ENCODE measurements at places on chromosomes 2 and 18. TPM values are rescaled to one million over a fixed set of nuclear protein-coding genes. Genes with fewer than 3 reads are reported as not detected.

GRCh38 chr2:202542142-202542541 is 92.6 kb upstream of the FAM117B start:
- no peak for DNase-seq

DNA sequence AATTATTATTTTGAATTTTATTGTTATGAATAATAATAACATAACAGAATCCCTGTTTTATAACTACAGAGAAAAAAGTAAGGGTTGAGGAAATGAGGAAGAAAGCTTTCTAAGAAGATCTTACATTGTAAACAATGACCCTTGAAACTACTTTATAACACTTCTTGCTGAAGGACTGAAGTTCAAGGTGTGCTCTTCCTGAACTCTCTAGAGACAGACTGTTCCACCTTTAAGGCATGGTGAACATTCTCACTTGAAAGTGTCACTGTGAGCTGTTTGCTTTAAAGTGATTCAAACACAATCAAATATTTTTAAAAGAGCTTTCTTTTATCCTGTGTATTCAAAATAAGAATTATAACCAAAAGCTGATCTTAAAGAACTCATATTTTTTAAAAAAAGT is 131.5 kb downstream of the DNAH7 start:
- no peak for DNase-seq

DNA sequence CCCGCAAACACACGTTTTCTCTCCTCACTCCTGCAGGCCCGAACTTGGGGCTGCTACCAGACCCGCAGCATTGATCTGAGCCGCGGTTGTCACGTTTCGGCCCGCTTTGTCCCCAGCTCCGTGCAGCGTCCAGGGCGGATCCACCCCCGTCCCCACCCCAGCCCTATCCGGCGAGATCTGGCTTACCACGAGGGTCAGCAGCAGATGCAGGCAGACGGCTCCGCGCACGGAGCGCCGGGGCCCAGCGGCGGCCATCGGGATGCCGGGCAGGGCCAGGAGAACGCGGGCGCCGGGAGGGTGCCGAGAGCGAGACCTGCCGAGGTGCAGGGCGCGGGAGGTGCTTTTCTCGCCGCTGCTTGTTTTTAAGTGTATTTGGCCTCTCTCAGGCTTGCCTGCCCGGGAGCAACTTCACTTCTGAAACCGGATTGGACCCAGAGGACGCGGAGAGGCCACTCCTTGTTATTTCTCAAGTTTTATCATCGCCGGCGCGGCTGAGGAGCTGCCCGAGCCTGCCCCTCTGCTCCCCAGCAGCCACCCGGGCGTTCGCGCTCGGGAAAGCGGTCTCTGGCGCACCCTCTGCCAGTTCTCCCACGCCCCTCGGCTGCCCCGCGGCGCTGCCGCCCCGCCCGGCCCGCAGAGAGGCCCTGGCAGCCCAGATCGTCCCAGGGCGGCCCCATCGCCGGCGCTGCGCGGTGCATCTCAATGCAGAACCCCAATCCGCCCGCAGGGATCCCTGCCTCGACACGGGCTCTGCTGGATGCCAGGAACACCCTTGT is at the start of gene DSC3:
TSS of gene DSC3 (minus strand) at position 337 of the 776 bp plus-strand sequence. CDS start at position 255, 82 bp downstream.
- DNase-seq = peak; percentile 38

DNA sequence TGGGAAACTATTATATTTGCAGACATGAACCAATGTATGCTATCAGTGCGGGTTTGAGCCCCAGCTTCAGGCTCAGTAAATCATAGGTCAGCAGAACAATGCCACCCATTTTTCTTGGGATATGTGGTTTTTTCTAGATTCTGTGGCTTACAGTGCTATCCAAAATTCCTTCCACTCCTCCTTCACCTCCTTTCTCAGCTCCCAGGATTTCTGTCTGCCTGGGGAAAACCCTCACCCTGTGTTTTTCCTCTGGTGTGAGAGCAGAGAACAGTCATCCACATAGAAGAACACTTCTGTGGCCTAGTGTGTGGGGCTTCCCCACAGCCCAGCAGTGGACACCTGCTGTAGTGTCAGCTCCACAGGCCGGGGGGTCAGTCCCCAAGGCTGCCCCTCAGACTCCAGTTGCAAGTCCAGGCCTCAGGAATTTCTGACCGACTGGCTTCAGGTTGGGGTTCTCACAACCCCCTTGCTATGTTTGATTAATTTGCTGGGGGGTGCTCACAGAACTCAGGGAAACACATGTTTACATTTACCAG is 238.2 kb downstream of the LDLRAD4 start:
- no peak for DNase-seq

GRCh38 chr18:8912348-8913326 is 189.9 kb upstream of the NDUFV2 start:
- no peak for DNase-seq

GRCh38 chr2:18117592-18117991 is 239.1 kb downstream of the KCNS3 start:
- DNase-seq = peak; percentile 38

DNA sequence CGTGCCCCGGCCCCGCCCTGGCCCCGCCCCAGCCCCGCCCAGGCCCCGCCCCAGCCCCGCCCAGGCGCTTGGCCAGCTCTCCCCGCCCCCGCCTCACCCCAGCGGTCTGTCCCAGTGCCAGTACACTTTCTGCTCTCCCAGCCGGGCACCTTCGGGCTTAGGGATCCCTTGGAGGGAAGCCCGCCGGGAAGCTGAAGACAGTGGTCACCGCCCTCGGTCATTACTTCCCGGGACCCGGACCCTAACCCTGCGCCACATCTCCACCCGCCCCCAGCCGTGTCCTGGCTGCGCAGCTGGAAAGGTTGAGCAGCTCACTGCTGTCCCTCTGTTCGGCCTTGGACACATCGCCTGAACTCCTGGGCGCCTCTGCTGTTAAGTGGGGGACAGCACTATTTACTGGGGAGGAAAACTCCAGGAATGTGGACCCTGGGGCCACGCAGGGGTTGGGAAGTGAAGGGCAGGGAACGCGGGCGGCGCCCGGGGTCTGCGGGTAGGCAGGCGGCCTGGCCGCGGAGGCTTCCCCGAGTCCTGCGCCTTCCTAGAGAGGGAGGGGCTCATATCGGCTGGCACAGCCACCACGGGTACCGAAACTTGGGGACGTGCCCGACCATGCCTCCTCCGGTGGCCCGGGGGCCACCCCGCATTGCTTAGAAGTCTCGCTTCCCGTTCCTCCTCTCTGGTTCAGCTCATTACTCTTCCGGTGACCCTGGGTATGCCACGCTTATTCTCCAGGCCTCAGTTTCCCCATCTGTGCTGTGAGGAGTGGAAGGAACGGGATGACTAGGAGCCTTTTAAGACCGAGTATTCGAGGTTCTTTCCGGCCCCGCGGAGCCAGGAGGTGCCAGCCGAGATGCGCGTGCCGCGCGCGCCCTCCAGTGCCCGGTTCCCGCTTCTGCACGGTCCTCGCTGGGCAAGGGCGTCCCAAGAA is 121.0 kb downstream of the GYPC start:
- DNase-seq = peak; percentile 79

GRCh38 chr18:73613706-73614340 is 533.8 kb downstream of the FBXO15 start:
- DNase-seq = no peak

GRCh38 chr2:128665113-128665512 is 346.4 kb upstream of the HS6ST1 start:
- no peak for DNase-seq

GRCh38 chr2:105571445-105571987 is 172.7 kb upstream of the FHL2 start:
- DNase-seq = no peak

GRCh38 chr2:529424-529823 is 147.8 kb downstream of the TMEM18 start:
- no peak for DNase-seq

DNA sequence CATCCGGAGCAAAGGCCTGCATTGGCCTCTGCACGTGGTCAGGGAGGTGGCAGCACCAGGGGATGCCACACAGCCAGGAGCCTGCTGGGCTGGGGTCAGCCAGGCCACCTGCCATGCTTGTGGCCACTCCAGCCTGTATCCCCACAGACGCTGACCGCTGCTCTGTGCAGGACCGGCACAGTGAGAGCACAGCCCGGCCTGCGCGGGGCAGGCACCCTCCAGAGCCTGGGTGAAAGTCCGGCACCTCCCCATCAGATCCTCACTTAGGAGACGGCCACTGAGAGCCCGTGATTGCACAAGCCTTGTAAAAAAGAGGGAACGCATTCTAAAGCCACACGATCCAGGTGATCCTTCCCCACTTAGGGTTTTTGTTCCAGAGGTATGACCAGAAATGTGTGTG is 42.2 kb downstream of the TWIST2 start:
- no peak for DNase-seq

DNA sequence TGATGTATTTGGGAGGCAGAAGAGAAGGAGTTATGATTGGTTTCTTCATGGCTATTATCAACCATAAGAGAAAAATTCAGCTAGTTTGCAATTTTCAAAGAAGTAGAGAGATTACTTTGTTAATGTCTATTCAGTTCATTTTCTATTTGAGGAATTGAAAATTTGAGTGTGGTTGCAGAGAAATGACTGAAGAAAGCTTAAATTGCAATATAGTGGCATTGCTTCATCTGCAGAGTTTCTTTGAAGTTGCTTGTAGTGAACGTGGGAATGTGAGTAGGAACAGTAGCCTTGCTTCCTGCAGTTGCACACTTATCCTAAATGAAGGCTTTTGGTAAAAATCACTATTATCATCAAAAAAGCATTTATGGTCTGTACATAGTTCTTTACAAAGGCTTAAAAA is 14.7 kb upstream of the CYRIA start:
- no peak for DNase-seq

DNA sequence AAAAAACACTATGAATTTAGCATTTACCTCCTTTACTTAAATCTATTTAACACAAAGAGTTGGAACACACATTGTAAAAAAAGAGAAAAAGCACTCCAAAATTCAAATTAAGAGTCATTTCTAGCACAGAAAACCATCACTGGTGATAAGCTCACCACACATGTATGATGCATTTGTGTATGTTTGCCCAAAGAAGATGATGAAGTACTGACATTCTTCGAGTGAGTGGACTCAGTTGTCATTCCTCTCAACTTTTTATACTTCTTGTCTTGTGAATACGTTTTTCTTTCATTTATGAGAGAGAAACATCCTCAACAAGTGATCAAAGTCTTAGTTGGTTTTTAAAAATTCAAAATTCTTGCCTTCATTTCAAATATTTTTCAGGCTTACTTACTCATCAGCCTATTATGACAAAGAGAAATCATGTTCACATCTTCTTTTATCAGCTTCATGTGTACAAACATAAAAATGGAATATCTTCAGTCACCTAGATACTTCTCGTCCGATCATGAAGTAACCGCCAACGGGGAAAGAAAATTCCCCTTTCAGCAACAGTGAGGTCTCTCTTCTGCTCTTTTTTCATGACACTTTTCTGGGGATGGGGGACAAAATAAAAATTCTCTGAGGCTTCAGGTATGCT is 1.5 kb downstream of the DSEL start:
- DNase-seq = no peak

GRCh38 chr18:11411048-11411447 is 198.3 kb upstream of the SLC35G4 start:
- no peak for DNase-seq

- DNase-seq = no peak
These were observed 9.3 kb downstream of the HADHA start for GRCh38 chr2:26235089-26235488.

GRCh38 chr18:75034937-75035336 is 174.0 kb downstream of the PTGR3 start:
- no peak for DNase-seq

- peak; percentile 70 for DNase-seq
These were observed 155.2 kb downstream of the SH3BP4 start for GRCh38 chr2:235106874-235107639.

GRCh38 chr2:161839926-161840325 is 215.7 kb downstream of the SLC4A10 start:
- DNase-seq = no peak

GRCh38 chr2:240518981-240519380 is 38.8 kb downstream of the ANKMY1 start:
- no peak for DNase-seq

DNA sequence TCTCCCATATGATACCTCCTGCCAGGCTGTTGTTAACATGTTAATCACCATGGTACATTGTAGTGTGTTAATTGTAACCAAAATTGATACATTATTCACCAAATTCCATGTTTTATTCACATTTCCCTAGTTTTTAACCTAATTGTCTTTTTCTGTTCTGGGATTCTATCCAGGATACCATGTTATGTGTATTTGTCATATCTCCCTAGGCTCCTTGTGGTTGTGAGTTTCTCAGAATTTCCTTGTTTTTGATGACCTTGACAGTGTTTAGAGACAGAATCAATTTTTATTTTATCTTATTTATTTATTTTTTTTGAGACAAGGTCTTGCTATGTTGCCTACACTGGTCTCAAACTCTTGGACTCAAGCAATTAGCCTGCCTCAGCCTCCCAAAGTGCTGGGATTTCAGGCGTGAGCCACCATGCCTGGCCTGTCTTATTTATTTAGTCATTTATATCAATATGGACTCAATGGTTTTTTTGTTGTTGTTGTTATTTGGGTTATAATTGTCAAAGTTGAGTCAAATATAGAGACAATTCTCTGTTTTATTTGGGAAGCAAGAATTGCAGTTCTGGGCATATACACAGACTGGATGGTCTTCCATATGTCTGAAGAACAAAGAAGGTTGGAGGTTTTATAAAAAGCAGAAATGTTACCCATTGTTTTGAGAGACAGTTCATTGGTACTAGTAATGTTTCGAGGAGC is 42.6 kb downstream of the INPP4A start:
- DNase-seq = no peak

DNA sequence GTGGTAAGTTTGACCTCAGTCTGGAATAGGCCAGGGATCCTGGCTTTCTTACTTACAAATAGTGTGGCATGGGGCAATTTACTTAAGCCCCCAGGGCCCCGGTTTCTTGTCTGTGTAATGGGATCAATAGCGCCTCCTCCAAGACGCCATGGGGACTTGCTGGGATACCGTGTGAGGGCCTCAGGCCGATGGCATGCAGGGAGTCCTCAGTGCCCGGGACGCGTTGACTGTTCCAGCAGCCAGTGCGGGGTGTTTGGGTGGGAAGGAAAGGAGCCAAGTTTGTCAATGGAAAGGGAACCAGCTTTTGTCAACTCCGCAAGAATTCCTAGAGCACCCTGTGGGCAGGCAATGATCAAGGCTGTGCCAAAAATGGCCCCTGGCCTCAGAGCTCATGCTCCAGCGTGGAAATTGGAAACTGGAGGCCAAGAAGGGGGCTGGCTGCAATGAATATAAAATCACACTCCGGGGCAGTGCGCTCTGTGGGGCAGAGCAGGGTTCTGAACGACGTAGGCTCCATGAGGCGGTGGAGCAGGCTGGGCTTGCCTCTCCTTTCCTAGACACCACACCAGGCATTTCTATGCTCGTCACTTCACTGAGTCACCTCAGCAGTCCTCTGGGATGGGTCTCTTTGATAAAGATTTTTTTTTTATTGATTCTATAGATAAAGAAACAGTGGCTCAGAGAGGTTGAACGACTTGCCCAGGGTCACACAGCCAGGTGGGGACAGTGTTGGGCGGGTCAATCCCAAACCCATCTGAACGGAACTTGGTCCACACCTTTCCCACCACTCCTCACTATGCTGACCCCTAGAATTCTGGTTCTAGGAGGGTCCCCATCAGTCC is 56.7 kb upstream of the ASAP2 start:
- DNase-seq = no peak

SALL3 gene
- not detected for total RNA-seq

MAP2 gene
- 1.4 TPM for total RNA-seq

CROCC2 gene
- 0.05 TPM for total RNA-seq

BCL11A gene
- 27.1 TPM for total RNA-seq

CCDC150 gene
- 3.8 TPM for total RNA-seq

CAPG gene
- 102 TPM for total RNA-seq

PTPN2 gene
- total RNA-seq = 32.2 TPM

CGREF1 gene
- 1.3 TPM for total RNA-seq

CAPN14 gene
- total RNA-seq = not detected

CMPK2 gene
- total RNA-seq = 2.6 TPM

APCDD1 gene
- 10.7 TPM for total RNA-seq
